ENCODE measurements at places on chromosomes 3 and 15.

DNA sequence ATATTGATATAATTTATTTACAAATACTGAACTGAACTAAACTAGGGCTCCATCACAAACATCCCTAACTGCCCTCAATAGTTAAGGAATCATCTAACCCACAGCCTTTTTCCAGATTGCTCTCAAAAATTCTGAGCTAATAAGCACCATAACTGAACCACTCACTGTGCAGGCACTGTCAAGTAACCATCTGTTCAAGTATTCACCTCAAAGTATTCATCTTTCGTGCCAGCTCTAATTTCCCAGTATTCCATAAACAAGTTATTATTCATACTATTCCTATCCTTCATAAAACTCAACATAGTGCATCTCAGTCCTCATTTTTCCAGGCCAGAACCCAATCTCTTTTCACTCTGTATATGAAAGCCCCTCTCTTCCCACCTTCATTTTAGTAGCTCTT, 41.1 kb downstream of the THBS1 start:
- DNase-seq: no peak

DNA sequence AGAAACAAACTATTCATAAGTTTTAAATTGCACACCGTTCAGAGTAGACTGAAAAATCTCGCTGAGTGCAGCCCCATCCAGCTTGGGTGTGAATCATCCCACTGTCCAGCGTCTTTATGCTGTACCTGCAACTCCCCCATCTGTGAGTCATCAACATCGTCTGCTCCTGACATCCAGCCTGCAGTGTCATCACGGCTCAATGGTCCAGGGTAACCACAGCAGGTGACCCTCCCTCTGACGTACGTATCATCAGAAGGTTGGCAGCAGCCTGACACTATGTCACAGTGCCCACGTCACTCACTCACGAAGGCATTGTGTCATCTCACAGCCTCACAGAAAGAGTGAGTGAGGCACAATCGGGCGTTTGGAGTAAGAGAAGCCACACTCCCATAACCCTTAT, 65.2 kb downstream of the TPRA1 start:
- DNase-seq: no peak

DNA sequence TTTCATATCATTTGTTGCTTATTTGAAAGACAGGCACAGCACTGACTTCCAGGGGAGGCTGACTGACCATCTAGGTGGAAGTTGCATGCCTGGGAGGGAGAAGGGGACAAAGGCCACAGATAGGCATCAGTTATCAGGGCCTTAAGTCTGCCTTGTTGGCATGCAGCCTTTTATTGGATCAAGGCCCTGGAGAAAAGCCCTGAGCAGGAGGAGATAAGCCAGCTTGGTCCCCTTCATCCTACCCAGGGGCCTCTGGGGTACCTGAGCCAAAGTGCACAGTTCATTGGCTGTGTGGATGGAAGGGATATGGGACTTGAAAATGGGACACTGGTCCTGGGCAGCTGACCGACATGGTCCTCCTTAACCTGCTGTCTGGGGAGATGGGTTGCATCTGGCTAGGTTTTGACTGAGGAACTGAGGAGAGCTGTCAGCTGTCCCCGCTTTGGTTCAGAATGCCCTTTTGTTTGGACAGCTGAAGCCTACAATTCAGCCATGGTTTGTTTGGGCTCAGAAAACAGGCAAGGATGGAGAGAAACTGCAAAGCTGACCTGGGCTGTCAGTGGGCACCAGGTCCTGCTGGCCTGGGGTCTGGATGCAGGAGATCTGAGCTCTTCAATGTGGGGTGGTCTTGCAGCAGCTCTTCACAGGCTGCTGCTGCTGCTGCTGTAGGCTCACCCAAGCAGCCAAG, 60.0 kb downstream of the FLNB start:
- DNase-seq: no peak

- no peak for DNase-seq
Observed at GRCh38 chr15:90160781-90161727, 40.1 kb upstream of the SEMA4B start.

GRCh38 chr3:63954182-63954581, 42.0 kb upstream of the SCAANT1 start:
- DNase-seq: no peak

- DNase-seq: no peak
Observed at GRCh38 chr3:9205345-9206143, 43.9 kb downstream of the SRGAP3 start.

- DNase-seq: no peak
Observed at GRCh38 chr3:194905696-194906095, 220.0 kb downstream of the FAM43A start.

DNA sequence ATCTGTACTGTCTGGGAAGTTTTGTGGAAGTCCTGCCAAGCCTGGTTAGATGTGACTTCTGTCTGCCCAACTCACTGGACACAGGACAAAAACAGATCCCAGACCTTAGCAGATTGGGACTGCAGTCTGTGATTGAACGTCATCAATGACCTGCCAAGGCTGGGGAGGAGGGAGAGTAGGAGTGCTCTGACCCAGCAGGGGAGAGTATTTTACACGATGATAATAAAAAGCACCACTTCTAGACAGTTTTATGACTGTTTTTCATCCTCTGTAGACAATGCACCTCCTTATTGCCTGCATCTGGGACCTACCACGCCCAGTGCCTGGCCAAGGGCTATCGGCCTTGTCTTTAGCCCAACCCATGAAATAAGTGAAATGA, 102.3 kb upstream of the NR2E3 start:
- DNase-seq: no peak

GRCh38 chr3:44130249-44130648, 111.4 kb upstream of the TOPAZ1 start:
- DNase-seq: no peak

DNA sequence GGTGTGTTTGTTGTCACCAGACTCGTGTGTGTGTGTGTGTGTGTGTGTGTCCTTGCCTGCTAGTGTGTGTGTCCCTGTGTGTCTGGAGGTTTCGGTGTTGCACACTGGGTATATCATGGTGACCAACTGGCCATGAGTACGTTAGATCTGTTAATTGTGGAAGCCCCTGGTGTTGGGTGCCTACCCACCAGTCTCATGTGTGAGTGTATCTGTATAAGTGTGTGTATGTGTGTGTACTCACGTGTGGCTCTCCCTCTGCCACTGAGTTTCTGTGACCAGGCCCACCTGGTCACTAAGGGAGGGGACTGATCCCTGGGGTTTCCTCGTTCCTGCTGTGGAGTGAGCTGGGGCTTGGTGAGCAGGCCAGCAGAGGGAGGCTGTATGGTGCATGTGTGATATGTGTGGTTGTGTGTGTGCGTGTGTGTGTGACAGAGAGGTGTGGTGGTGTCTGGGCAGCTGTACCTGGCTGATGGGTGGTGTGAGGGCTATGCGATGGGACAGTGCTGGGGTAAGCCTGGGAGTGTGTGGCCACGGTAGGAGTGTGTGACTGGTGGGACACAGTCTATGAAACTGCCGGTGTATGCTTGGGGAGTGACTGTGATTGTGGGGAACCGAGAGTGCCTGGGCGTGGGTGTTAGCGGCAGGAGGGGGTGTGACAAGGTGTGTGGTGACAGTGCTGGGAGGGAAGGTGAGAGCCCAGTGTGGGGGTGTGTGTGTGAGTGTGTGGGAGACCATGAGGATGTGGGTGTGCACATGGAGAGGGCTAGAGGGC, 1.8 kb downstream of the PRKCD start:
- DNase-seq: peak; percentile 42

DNA sequence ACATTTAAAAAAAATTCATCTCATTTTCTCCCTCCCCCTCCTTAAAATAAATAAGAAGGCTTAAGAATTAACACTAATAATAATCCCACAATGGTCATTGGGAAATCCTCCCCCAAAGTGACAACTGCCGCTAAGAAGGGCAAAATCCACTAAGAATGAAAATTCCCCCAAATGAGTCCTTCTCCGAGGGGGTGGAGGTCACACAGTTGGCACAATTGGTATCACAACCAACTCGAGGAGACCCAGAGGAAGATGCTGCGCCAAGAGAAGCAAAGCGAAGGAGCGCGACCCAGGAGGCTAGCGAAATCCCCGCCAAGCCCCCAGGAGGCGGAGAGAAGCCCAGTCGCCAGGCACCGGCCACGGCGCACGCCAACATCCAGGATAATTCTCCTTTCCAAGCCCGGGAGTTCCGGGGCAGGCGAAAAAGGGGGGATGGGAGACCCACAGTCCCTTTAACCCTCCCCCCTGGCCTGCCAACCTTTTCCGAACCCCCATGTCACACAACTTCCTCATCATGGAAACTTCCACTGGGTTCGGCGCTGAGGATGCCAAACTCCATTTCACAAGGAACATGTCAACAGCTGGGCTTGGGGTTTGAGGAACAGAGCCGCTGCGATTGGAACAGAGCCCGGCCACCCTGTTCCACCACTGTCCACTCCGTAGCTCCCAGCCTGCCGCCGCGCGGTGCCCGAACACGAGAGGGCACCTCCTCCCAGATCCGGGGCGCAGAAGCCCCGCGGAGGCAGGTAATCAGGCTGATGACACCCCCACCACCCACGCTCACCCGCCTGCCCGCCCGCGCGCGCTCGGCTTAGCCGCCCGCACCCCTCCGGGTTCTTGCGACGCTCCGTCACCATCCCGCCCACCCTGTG, 668 bp downstream of the THRB start:
- DNase-seq: no peak

GRCh38 chr3:88809993-88810392, 297.4 kb upstream of the EPHA3 start:
- DNase-seq: no peak

DNA sequence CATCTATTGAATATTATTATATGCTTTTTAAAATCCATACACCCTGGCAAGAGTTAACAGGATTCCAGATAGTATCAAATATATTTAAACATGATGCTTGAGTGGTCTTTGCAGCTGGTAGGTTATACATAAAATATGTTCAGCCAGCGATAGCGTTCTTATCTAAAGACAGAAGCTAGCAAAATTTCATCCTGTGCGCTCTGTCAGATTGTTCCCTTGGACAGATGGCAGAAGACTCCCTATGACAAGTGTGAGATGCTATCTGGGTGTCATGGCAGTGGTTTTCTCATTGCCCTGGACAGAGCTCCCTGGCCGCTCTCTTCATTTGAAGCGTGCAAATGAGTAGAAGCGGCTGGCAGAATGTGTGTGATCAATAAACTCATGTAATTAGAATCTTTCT, 175.2 kb upstream of the SOX14 start:
- DNase-seq: no peak

DNA sequence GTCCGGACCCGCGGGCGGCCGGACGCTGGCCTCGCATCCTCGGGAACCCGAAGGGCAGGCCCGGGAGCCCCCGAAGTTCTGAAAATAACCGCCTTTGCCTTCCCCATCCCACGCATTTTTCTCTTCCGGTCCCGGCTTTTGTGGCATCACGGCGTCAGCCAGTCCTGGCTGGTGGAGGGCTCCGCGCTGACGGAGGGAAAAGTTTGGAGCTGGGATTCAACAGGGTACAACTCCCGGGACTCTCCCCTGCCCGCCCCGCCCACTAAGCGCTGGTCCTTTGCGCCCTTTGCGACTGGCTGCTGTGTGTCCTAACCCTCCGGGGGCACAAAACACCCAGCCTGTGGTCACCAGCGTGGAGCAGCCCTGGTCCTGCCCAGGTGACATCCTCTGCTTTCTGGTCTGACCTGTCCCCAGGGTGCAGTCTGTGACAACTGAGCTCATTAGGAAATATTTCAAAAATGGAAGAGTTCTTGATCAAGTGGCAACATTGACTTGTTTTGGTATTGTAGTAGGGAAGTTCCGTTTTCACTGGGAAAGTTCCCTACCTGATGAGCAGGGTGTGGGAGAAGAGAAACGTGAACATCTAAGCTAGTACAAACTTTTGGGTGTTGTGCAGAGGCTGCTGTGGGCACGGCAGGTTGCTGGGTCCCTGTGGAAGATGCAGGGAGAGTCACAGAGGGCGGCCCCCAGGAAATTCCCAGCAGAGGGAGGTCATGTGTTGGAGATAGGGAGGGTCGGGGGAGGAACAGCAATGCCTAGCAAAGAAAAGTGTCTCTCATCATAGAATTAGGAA, 775 bp downstream of the ARNT2 start:
- DNase-seq: no peak

DNA sequence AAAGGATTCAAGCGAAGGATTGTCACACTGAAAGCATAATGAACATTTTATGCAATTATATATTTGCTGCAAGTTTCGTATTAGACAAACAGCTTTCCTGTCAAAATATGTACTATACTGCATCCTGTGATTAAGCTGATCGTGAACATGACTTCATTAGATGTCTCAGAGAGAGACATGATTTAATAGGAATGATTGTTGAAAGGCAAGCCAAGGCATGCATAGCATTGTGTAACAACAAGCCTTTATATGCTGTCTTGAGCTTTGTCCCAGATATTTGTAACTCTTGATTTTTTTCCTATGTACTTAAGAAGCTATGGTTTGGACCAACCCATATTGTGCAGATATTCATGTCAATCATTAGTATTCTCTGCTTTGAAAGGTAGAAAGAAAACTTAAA, 309.1 kb downstream of the KCNH8 start:
- DNase-seq: no peak

DNA sequence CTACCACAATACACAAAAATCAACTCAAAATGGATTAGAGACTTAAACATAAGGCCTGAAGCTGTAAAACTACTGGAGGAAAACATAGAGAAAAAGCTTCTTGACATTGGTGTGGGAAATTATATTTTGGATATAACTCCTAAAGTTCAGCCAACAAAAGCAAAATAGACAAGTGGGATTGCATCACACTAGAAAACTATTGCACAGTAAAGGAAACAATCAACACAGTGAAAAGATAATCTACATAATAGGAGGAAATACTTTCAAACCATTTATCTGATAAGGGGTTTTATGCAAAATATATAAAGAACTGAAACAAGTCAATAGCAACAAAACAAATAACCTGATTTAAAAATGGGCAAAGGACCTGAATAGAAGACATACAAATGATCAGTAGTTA, 37.6 kb upstream of the TP63 start:
- no peak for DNase-seq

DNA sequence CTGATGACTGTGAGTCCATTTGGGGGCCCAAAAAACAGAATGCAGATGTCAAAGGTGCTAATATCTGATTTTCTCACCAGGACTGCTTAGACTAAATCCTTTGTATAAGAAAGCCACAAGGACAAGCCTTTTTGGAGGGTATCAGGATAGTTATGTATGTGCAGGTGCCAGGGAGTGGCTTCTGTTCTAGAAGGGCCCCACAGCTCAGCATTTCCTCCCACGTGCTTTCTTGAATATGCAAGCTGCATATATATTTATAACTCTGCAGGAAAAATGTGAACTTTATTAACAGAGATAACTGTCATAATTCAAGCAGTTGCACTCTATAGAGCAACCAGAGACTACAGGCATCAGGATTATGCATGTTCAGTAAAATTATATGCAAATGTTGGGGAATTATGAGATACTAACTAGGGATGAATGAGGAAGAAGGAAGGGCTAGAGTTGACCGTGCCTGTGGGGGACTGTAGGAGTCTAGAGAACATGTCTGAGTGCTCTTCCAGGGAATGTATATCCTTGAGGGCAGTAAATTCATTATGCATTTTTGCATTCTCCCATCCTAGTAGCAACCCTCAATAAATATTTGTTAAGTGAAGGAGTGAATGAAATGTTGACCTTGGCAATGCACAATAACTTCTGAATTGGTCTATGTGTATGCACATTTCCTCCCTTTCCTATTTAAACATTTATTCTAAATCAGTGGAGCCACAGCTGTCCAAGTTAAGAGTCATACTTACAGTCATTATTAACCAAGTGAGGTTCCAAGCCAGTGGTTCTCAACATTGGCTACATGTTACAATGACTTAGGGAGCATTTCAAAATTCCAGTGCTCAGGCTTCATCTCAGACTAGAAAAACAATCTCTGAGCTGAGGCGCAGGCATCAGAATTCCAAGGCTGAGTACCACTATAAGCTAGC, 94.8 kb upstream of the ANKRD28 start:
- no peak for DNase-seq

All from stimulated activated CD8-positive, alpha-beta memory T cell treated with anti-CD3 and anti-CD28 coated beads, Interleukin-4, amount 100 ng/mL, for 1 hour (primary cell).